ENCODE measurements at places on chromosomes 3 and 15. TPM values are rescaled to one million over a fixed set of nuclear protein-coding genes. Genes with fewer than 3 reads are reported as not detected.

Gene ZDHHC19
- total RNA-seq, result not detected

Gene TRPM7
- 44.8 TPM for total RNA-seq

Gene THAP10
- total RNA-seq, result 0.19 TPM

Gene CPA3
- not detected for total RNA-seq

Gene XCR1
- total RNA-seq, result 0.05 TPM

Gene CCR9
- total RNA-seq, result not detected

Gene FBXW12
- not detected for total RNA-seq
